Activated naive CD8-positive, alpha-beta T cell treated with anti-CD3 and anti-CD28 coated beads for 36 hours (primary cell): ENCODE measurements at places on chromosomes 7 and 10.

- no peak for DNase-seq
Measured at GRCh38 chr7:124762611-124763143, 2.9 kb downstream of the GPR37 start.

GRCh38 chr7:41996381-41997035, 240.5 kb downstream of the GLI3 start:
- no peak for DNase-seq

DNA sequence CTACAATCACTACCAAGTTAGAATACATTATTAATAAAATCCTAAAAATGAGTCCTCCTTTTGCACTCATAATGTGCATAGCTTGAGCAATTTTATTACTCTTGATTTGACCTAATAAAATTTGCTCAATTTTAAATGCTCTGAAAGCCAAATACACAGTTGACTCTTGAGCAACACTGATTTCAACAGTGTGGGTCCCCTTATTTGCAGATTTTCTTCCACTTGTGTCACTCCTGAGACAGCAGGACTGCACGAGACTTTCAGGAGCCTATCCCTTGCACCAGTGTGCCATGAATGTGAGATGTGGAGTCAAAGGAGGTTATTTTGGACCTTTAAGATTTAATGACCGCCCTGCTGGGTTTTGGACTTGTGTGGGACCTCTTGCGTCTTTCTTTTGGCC, 23.2 kb downstream of the RNF216 start:
- no peak for DNase-seq

- DNase-seq, result no peak
Measured at GRCh38 chr10:59465088-59465487, 102.7 kb upstream of the FAM13C start.

- peak; percentile 6 for DNase-seq
Measured at GRCh38 chr10:126387931-126388911, at the start of gene ADAM12. TSS of gene ADAM12 (minus strand) at chr10:126388477. CDS start at chr10:126388145, 332 bp downstream.

DNA sequence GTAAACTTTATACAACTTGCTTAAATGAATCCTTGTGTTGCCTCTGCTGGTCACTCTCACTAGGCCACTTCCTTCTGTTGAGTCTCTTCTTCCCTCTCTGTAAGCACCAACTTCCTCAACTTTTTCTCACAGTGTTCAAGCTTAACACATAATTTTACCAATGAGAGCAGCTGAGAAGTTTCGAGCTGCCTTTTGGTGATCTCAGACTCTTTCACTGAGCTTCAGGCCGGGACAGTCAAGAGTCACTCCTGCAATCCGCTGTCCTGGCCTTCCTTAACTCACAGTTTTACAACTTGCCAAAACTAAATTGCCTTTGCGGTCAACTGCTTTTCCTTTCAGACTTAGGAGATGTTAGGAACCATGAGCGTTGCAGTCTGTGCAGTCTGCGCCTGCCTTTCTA, 47.4 kb downstream of the PRPF18 start:
- DNase-seq, result no peak

- no peak for DNase-seq
Measured at GRCh38 chr10:76649723-76650127, 987.9 kb downstream of the KCNMA1 start.

- no peak for DNase-seq
Measured at GRCh38 chr7:103140061-103140460, 8.8 kb downstream of the NAPEPLD start.

- no peak for DNase-seq
Measured at GRCh38 chr7:117896339-117896738, 23.1 kb upstream of the CTTNBP2 start.

GRCh38 chr7:4319280-4319679, 362.8 kb upstream of the FOXK1 start:
- DNase-seq, result no peak

DNA sequence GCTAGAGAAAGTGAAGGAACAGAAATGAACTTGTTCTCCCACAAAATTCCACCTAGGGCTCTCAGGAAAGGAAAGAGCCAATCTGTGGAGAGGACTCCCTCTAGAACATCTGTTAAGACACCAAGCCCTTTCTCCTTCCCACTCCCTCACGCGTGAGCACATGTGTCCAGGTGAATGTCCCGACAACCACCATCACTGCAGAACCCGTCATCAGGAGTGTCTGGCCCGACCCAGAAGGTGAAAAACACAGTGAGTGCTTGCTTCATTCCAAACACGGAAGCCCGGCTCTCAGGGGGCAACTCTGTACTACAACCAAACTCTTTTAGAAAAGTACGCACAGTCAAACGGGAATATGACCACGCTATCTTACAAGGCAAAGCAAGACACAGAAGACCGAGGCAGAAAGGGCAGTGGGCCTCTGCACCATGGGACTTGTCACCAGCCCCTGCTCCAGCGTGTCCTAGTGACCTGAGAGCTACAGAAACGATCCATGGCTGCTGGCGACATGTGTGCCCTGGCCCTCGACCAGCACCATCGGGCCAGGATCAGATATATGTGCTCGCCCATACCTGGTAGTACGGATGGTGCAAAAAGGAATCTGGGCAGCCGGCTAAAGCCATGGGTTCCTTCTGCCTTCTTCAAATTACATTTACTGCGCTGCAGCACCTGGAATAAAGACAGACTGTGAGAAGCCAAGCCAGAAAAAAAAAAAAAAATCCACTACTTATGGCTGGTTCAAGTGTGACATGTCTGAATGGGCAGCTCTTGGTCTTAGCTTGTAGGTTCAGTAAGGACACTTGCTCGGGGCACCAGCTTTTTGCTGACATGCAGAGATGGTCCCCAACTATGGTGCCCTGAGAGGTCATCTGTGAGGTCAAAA, 50.8 kb downstream of the GRB10 start:
- no peak for DNase-seq

GRCh38 chr7:49866076-49866735, 92.8 kb downstream of the VWC2 start:
- DNase-seq, result no peak

DNA sequence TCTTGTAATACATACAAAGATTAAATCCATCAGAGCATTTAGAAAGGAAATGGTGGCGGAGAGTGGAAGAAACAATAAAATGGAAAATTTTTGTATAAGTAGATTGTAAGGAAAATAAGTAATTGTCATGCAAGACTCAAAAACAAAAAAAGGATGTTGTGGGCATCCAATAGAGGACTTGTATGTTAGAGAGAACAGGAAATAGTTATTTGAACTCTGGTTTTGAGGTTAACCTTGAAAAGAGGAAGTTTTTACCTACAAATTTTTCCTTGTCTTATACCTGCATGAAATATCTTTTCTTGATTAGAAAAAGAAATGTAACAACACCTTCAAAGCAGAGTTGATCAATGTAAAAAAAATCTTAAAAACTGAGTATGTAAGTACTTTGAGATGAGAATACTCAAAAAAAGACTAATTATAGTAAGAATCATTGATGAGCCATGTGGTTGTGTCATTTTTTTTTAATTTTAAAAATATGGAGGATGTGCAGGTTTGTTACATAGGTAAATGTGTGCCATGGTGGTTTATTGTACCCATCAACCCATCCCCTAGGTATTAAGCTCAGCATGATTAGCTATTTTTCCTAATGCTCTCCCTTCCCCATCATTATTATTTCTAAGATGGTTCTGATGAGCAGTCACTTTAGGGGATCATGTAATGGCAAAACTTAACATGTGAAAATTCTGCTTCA, 11.9 kb downstream of the TMEM106B start:
- DNase-seq, result no peak

DNA sequence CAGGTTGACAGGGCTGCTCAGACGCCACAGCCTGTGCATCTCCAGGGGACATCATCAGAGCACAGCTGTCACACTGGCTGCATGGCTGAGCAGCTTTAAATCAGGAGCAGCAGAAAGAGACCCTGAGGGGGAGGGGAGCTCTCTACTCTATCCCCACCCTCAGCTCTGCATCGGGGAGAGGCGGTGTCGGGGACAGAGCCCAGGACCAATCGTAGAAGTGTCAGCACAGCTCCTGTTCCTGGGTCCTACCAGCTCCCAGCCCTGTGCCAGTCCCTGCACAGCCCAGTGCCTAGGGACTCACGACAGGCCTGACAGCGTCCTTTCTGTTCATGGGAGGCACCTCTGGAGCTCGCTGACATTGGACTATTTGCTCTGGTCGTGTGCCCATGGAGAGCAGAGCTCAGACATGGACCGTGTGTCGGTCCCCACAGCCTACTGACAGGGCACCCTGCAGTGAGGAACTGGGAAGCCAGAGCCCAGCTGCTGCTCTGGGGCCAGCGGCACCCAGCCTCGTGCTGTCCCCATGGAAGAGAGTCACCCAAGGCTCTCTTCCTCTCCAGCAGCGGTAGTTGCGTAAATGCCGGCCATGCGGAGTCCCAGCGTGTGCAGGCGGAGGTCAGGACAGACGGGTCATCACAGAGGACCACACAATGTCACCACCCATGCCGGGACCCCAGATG, 20.4 kb upstream of the ANTXRL start:
- no peak for DNase-seq

DNA sequence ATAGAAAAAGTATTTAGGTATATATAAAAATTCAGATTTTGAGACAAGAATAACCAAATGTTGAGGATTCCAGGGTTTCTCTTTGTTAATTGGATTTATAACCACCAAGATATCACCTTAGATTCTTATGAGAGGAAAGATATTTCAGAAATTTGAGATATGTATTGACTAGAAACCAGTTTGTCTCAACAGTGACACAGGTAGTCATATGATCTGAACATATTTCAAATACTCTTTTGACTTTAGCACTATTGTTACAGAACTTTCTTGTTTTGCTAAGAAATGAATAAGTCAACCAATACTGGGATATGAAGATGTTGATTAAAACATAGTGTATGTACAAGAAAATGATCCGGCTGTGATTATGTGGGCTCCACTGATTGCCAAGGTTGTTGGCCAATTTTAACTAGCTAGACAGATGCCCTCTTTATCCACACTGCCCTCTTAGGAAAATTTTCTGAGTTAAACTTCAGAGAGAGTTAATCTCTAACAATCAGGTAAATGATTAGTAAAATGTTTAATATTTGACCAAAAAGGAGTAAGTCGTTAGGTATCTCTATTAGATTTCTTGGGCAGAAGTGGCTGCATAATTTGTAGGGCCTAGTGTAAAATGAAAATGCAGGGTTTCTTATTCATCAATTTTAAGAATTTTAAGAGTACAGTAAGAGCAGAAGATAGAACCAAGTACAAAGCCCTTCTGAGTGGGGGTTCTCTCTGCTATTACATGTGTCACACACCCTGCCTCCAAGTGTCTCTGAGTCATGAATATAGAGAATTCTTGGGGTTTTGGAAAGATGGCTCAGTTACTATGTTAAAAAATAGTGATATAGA, 376.0 kb downstream of the TFEC start:
- DNase-seq, result no peak

- DNase-seq, result no peak
Measured at GRCh38 chr7:105618016-105618296, 36.7 kb upstream of the EFCAB10 start.

DNA sequence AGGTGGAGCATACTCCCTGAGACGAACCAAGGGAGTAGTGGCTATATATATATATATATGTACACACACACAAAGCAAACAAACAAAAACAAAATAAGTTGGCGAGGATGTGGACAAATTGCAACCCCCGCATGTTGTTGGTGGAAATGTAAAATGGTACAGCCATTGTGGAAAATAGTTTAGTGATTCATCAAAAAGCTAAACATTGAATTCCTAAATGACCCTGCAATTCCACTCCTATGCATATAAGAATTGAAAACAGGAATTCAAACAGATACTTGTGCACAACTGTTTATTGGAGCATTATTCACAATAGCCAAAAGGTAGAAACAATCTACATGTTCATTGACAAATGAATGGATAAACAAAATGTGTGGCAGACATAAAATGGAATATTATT, 407.9 kb downstream of the KCNMA1 start:
- DNase-seq, result no peak

- no peak for DNase-seq
Measured at GRCh38 chr10:8069627-8070026, 15.1 kb downstream of the GATA3 start.

DNA sequence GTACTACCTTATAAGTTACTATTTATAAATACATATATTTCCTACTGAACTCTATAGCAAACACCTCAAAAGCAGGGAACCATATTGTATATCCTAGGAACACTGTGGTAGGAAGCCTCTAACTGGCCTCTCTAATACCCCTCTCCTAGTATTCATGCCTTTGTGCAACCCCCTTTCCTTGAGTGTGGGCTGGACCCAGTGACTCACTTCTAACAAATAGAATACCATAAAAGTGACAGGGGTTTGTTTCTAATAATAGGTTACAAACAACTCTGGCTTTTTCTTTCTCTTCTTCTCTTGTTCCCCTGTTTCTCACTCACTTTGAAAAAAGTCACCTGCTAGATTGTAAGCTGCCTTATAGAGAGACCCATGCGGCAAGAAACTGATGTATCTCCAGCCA, 51.6 kb upstream of the MACC1 start:
- no peak for DNase-seq

GRCh38 chr7:147605323-147605722, 985.2 kb upstream of the C7orf33 start:
- no peak for DNase-seq

GRCh38 chr7:158973440-158973839, 117.1 kb downstream of the DYNC2I1 start:
- peak; percentile 69 for DNase-seq

GRCh38 chr7:35038354-35038753, 1.1 kb upstream of the DPY19L1 start:
- no peak for DNase-seq

GRCh38 chr7:45979275-45980180, 58.5 kb upstream of the IGFBP3 start:
- no peak for DNase-seq

DNA sequence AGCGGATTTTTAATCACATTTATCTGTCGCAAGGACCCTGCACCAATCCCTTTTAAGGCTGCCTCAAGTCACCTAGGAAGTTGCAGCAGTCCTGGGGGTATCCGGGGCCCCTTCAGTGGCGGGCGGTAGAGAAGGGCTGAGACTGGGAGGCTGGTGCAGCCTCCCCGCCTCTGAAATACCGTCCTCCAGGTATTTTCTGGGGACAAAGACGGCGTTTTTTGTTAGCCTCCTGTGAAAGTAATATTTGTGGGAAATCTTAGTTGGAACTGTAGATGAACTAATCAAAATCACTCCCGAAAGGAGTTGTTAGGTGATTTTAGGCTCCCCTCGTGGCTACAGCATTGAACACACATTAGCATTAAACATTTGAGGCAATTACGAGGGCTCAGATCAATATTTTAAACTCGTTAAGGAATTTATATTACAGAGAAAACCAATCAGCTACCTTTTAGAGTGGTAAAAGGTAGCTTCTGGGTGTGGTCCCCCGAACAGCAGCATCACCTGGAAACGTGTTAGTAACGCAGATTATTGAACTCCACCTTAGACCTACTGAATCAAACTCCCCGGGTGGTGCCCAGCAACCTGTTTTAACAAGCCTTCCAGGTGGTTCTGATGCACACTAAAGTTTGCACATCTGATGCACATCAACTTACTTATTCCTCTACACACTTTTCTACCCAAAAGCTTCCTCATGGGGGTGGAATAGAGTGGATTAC, 530 bp upstream of the ANXA7 start:
- no peak for DNase-seq

- no peak for DNase-seq
Measured at GRCh38 chr7:3880228-3880987, 579.4 kb downstream of the SDK1 start.

DNA sequence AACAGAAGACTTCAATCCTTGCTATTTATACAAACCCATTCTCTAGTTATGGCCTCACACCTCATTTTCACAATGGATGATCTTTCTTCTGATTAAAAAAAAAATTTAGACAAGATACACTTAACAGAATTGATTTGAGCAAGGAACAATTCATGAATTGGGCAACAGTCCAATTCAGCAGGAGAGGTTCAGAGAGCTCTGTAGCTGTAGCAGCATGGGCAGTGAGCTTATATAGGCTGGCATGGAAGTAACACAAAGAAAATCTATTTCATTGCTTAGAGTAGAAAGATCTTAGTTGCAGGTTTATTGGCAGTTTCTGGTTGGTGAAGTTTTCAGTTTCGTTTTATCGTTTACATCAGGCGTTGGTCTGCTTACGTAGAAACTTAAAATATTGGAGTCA, 23.0 kb upstream of the LRGUK start:
- no peak for DNase-seq
